ENCODE measurements at places on chromosomes 4 and X.

DNA sequence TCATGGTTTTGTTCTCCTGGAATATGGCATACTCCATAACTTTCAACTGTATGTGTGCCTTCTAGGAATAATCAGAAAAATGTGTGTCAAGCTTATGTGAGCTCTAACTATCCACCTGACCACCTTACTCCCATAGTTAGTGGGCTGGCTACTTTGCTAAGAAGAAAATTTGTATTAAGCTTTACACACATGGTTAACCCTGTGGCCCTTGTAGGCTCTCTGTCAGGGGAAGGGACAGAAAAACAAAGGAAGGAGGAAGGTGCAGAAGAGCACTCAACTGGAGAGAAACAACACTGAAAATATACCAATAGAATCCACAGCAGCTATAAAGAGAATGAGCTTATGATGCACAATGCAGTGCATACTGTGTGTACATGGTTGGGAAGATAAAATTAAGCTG is 84.6 kb downstream of the PPP3CA start:
- DNase-seq, result no peak

- no peak for DNase-seq
These were observed 144.0 kb downstream of the SH3KBP1 start for GRCh38 chrX:19743386-19743785.

GRCh38 chr4:97994765-97995465 is 148.4 kb downstream of the STPG2 start:
- no peak for DNase-seq

DNA sequence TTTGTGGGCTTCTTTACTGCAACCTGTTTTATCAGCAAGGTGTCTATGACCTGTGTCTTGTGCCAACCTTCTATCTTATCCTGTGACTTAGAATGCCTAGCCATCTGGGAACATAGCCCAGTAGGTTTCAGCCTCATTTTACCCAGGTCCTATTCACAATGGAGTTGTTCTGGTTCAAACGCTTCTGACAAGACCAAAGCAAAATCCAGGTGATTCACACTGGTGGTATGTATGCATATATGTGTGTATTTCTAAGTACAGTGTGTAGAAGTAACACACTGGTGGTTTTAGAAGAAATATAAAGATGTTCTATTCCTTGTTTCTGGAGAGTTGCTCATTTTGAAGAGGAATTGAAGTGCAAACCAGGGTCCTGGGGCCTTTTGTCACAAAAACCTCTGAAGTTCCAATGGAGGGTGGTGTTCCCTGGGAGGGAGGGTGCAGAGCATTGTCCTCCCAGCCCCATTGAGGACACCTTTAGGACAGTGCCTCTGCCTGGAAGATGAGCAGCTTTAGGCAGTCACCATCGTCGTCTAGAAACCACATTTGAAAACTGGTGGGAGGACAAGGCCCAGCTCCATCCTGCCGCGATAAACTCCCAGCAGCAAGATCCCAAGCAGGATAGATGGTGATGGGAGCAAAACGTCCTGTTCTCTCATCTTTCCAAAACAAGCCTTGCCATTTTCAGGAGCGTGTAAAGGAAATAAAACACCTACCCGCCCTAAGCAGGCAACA is 191.4 kb downstream of the TSPAN5 start:
- no peak for DNase-seq

DNA sequence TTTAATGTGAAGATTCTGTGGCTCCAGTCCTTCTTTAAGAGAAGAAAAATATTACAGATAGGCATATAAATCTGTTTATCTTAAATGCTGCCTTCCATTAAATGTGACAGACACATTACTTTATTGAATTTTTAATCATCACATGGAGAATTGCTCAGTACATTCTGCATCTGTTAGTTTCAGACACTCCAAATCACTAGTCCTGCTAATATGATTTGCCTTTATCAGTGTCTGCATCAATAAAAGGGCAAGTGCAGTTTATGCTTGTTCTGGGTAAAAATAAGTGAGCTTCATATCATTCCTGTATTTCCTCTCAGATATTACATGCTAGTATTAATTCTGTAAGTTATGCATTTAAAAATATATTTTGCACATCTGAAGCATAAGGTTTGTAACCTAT is 666.4 kb downstream of the TECRL start:
- DNase-seq, result no peak

- no peak for DNase-seq
These were observed 26.0 kb downstream of the ARL13A start for GRCh38 chrX:100995469-100995868.

DNA sequence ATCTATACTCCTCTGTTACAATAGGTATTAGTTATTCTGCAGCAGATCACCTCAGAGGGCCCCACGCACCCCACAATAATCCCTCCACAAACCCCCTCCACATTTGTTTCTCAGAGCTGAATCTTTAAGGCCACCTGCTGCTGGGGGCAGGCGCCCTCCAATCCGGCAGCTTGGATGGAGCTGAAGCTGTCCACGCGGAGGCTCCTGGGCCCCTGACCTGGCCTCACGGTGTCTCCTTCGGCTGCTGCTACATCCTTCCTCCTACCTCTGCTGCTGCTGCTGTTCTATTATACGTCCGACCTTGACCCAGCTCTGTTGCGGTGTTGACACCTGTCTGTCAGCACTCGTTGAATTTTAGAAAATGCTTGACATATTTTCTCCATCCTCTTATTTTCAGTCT is 430.2 kb upstream of the ZFP42 start:
- no peak for DNase-seq

DNA sequence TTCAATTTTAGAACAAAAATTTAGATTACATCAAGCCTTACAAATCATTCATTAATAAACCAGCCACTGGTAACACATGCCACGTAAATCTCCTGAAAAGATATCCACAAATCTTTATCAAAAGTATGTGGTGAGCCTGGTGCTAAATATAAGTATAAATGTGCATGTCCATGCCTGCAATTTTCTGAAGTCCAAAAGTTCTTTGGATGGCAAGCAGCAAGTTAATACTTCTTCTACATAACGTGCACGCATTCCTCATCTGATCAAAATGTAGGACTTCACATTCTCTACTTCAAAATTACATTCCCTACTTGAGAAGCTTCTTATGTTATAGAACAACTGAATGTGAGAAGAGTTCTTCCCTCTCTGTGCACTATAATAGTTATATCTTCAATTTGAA is 49.8 kb downstream of the HHIP start:
- no peak for DNase-seq

GRCh38 chr4:67934628-67935027 is 28.7 kb downstream of the TMPRSS11A start:
- no peak for DNase-seq

- no peak for DNase-seq
These were observed 106.0 kb upstream of the GRXCR1 start for GRCh38 chr4:42786350-42787078.

- DNase-seq, result no peak
These were observed 54.1 kb upstream of the VEGFD start for GRCh38 chrX:15438332-15438731.

- no peak for DNase-seq
These were observed 36.6 kb upstream of the PTPN13 start for GRCh38 chr4:86557526-86557925.

- DNase-seq, result no peak
These were observed 49.3 kb upstream of the EOLA2 start for GRCh38 chrX:149987613-149988012.

DNA sequence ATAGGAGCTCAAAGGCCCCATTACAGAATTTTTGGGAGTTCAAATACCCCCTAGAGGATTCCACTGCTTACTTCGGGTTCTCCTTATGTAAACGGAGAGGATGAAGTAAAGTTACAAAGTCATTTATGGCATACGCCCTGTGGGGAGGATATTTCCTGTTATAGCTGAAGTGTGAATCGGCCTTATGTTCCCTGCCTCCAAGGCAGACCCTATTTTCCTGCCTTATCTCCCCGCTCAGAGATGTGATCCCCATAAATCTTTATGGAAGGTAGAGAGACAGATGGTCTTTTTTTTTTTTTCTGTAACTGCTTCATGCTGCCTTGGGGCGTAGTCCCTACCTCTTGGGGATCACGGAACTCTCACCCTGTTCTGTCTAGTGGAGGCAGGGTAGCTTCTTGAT is 56.0 kb upstream of the DHX15 start:
- DNase-seq, result no peak

GRCh38 chrX:103845165-103845653 is 13.2 kb upstream of the RAB9B start:
- DNase-seq, result peak; percentile 78

DNA sequence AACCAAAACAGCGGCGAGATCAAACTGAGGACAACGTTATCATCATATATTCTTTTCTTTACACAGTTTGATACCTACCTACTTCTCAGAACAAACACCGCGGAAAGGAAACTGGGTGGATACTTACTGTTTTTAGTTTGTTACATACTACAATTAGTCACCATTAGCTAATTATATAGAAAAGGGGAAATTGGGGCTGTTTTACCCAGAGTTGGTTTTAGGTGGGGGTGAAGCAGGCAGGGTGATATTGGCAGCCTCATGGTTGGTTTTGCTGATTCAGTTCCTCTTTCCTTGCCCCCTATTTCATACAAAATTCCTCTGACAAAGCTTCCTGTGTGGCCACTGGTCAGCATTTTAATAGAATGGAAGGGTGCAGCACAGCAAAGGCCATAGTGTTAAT is 77.8 kb downstream of the SORBS2 start:
- no peak for DNase-seq

DNA sequence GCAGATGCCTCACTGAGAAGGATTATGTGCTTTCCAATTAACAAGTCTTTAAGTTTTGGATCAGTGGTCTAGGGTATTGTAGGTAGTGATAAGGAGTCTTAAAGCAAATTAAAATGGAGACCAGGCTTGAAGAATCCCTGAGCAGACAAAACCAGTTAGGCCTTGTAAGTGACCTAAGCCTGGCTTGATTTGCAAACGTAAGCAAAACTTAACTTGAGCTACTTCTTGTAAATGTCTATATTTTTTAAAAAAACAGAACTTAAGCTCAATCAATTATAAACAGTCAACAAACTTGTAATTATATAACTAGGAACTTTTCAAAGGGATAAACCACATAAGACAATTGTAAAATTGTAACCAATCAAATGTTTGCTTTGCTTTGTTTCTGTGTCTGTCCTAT is 72.7 kb upstream of the NALF2 start:
- no peak for DNase-seq

GRCh38 chr4:53477636-53478035 is 100.2 kb downstream of the FIP1L1 start:
- DNase-seq, result no peak

- peak; percentile 81 for DNase-seq
These were observed 8.0 kb downstream of the GASK1B start for GRCh38 chr4:158164768-158165213.

DNA sequence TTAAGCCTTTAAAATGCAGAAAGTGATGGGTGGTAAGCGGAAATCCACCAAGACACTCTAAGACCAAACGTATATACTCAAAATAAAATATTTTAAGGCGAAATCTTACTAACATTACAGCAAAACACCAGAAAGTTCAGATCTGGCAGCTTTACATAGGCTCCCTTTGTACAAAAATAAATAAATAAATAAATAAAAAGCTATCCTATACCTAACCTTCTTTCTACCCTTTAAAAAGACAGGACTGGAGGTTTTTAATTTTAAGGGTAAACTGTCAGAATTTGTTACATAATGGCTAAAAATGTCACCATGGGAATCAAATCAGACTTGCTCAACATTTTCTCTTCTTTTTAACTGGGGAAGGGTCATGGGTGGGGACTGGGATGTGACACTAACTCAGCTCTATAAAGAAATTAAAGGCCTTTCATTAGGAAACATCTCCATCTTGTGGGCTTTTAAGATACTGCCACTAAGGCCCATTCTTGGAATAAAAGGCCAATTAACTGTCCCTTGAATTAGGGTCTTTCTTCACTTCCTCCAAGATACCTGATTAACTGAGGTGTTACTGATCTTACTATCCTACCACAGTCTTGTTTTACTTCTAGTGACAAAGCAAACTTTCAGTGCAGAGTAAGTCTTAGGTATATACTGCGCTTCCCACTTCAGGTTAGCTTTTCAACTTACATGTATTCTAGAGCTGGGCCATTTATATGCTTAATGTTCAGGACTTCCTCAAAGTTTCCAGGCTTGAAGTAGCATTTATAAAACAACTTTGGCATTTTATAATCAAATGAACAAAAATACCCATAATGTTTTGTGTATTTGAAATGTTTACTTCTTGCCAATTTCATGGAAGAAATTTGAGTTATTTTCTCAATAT is 13.3 kb downstream of the HNRNPD start:
- DNase-seq, result peak; percentile 68

GRCh38 chr4:183658362-183659028 is 490 bp downstream of the RWDD4 start:
- DNase-seq, result peak; percentile 36

- no peak for DNase-seq
These were observed 10.4 kb upstream of the MSX1 start for GRCh38 chr4:4849106-4849505.

GRCh38 chr4:15031993-15032675 is 29.9 kb downstream of the CPEB2 start:
- no peak for DNase-seq

- DNase-seq, result no peak
These were observed 21.1 kb upstream of the MAP7D3 start for GRCh38 chrX:136272325-136272724.

GRCh38 chr4:112739442-112739841 is 102.5 kb downstream of the LARP7 start:
- DNase-seq, result no peak

GRCh38 chr4:20432088-20432487 is 180.4 kb downstream of the SLIT2 start:
- DNase-seq, result no peak

GRCh38 chrX:19515615-19516105 is 352 bp upstream of the MAP3K15 start:
- DNase-seq, result no peak

DNA sequence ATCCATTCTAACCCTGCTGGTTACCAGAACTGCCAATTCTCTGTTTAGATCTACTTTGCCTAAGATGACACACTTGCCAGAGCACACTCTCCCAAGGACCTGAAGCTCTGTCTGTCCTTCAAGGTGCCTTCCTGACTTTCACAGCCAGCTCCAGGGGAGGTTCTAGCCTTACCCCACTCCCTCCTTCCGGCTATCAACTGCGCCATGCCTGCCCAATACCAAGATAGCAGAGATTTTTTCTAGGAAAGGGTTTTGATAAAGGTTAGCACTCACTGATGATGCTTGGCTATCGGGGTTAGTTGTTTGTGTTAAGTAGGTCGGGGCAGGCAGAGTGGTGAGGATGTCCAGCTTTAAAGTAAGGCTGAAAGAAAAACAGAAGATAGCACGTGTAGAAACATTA is 14.3 kb downstream of the ALPK1 start:
- no peak for DNase-seq

GRCh38 chr4:125833-126232 is 1.5 kb downstream of the ZNF718 start:
- DNase-seq, result no peak

- no peak for DNase-seq
These were observed 20.6 kb upstream of the TEC start for GRCh38 chr4:48290146-48290772.

GRCh38 chr4:6470502-6471306 is 1.7 kb downstream of the PPP2R2C start:
- peak; percentile 34 for DNase-seq

- no peak for DNase-seq
These were observed 74.6 kb upstream of the MID1IP1 start for GRCh38 chrX:38726612-38727011.

- DNase-seq, result no peak
These were observed 30.1 kb downstream of the PDHA2 start for GRCh38 chr4:95869961-95870500.

GRCh38 chr4:105059337-105059736 is 87.3 kb upstream of the TET2 start:
- no peak for DNase-seq

Measured in brain (organoid and tissue), 16 donors.